ENCODE measurements at places on chromosomes 13 and 19.

- no peak for DNase-seq
Measured at GRCh38 chr13:91546900-91547299, 148.5 kb downstream of the GPC5 start.

- no peak for DNase-seq
Measured at GRCh38 chr19:45854167-45854778, 8.7 kb downstream of the SYMPK start.

- DNase-seq = no peak
Measured at GRCh38 chr13:24233351-24233901, 72.9 kb downstream of the SPATA13 start.

GRCh38 chr19:2574478-2574931, 98.6 kb downstream of the GADD45B start:
- no peak for DNase-seq

- no peak for DNase-seq
Measured at GRCh38 chr19:34838248-34838647, 65.2 kb upstream of the ZNF599 start.

DNA sequence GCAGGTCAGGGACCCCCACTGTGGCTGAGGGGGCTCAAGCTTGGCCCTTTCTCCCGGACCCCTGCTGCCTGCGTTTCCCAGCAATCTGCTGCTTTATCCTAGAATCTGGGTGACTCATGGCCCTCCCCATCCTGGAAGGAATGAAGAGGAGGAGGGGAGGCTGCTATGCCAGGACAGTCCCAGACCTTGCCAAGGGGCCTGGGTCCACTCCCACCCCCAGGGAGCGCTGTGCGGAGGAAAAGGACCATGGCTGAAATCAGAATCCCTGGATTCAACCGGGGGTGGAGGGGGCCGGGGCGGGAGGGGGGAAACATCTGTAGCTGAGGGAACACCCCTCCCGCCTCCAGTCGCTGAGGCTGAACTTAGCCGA, 20.5 kb downstream of the ZNF114 start:
- DNase-seq = no peak
